ENCODE measurements at places on chromosomes 16 and 17. TPM values are rescaled to one million over a fixed set of nuclear protein-coding genes. Genes with fewer than 3 reads are reported as not detected.

DNA sequence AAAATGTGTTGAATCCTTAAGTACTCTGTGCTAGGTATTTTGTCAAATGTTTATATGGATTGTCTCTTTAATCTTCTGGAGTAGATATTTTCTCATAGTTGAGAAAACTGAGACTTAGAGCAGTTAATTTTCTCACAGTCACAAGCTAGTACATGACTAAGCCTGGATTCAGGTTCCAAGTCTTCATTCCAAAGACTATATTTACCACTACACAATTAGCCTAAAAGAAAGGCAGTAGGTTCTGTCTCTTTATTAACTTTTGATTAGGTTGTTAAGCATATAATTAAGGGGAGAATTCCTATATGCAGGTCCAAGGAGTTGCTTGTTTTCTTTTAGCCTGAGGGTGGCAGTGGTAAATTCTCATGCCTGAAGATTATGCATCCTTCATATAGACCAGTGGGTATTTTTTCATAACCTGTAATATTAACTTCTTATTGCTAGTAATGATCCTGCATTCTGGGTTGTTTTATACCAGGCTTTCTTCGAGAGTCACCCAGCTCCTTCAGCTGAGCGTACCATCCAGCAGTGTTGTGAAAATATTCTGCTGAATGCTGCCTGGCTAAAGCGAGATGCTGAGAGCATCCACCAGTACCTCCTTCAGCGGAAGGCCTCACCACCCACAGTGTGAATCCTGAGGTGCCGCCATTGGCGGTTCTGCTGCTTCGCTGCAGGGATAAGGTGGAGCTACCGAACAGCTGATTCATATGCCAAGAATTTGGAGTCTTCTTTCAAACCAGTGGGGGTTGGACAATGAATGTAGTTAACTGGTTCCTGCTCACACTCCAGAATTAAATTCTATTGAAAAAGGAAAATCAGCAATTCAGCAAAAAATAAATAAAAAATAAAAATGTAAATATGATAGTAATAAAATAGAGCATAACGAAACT is 28.2 kb upstream of the KPNB1 start:
- DNase-seq = peak; percentile 91
- H3K4me3 ChIP-seq = no peak overlapping the region
- peaks cover 16% of the 10 kb centered on the region for H3K36me3 ChIP-seq
- peaks cover 13% of the 10 kb centered on the region for H3K4me1 ChIP-seq

- H3K27ac ChIP-seq = no peak overlapping the region
- peak; percentile 10 for DNase-seq
- H3K27me3 ChIP-seq = no peaks in the 10 kb centered on the region
- H3K4me1 ChIP-seq = peaks cover 3% of the 10 kb centered on the region
Measured at GRCh38 chr17:3534881-3535252, 22.7 kb downstream of the TRPV3 start.

- H3K4me1 ChIP-seq = peaks cover 20% of the 10 kb centered on the region
- no peaks in the 10 kb centered on the region for H3K36me3 ChIP-seq
- no peak overlapping the region for H3K27ac ChIP-seq
Measured at GRCh38 chr16:20870122-20870820, 29.9 kb downstream of the DCUN1D3 start.

GRCh38 chr17:1914661-1915083 is 84.9 kb downstream of the RPA1 start:
- H3K4me1 ChIP-seq = no peaks in the 10 kb centered on the region
- H3K27me3 ChIP-seq = peaks cover 74% of the 10 kb centered on the region
- no peaks in the 10 kb centered on the region for H3K36me3 ChIP-seq
- no peak for DNase-seq
- no peak overlapping the region for H3K4me3 ChIP-seq

DNA sequence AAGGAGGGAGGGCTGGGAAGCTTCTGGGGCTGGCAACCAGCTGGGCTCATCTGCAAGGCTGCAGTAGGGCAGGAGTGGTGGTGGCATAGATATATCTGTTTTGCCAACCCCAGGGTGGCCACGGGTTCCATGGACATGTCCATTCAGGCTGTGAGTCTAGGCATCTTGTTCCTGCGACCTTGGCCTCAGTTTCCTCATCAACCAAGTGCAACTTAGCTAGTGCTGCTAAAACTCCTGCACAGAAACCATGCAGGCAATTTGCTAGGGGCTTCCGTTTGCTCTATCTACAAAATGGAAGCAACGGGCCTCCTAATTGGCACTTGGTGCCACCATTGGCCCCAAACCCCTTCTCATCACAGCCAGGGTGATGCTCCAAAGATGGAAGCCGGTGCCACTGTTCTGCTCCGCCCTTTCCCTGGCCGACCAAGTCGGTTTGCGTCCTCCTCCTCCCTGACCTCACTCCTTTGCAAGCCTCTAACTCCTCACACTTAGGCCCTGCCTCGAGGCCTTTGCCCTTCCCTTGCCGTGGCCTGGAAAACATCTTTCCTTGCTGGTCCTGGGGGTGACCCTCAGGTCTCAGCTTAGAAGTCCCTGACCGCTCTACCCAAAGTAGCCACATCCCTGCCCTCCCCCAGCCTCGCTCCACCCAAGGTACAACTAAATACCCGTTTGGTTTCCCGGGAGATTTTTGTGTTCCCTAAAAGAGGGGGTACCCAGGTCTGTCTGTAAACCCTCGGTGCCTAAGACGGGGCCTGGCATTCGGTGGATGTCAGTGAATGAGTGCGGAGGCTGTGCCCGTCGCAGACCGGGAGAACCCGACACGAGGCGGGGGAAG is 1.2 kb downstream of the SREBF1 start:
- peak overlapping the region; percentile 89 for H3K4me3 ChIP-seq
- H3K36me3 ChIP-seq = peaks cover 12% of the 10 kb centered on the region
- no peak for DNase-seq
- H3K27me3 ChIP-seq = no peaks in the 10 kb centered on the region

DNA sequence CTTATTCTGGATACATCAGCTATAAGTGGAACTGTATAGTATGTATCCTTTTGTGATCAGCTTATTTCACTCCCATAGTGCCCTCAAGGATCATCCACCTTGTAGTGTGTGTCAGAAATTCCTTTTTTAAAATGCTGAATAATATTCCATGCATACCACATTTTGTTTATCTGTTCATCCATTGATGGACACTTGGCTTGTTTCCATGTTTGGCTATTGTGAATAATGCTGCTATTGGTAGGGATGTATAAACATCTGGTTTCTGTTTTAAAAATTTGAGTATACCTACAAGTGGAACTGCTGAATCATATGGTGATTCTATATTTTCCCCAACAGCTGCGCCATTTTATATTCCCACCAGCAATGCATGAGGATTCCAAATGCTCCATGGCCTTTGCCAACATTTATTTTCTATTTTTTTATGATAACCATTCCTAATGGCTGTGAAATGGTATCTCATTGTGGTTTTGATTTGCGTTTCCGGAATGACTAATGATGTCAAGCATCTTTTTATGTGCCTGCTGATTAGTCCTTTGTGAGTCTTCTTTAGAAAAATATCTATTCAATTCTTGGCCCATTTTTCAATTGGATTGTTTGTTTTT is 11.6 kb downstream of the RCVRN start:
- no peak overlapping the region for H3K27ac ChIP-seq
- H3K4me1 ChIP-seq = no peaks in the 10 kb centered on the region
- DNase-seq = peak; percentile 42

GRCh38 chr17:50725769-50726655 is 6.6 kb downstream of the LUC7L3 start:
- no peak overlapping the region for H3K27ac ChIP-seq
- no peak for DNase-seq
- H3K4me1 ChIP-seq = peaks cover 10% of the 10 kb centered on the region

GRCh38 chr17:45315648-45316433 is 979 bp downstream of the MAP3K14 start:
- H3K36me3 ChIP-seq = 0 out of 2 replicates have a peak, but pooled peaks cover 2% of the 10 kb centered on the region
- H3K27ac ChIP-seq = peak overlapping the region; percentile 96
- H3K27me3 ChIP-seq = no peaks in the 10 kb centered on the region
- H3K4me3 ChIP-seq = peak overlapping the region; percentile 95
- no peak for DNase-seq
- peaks cover 49% of the 10 kb centered on the region for H3K4me1 ChIP-seq

DNA sequence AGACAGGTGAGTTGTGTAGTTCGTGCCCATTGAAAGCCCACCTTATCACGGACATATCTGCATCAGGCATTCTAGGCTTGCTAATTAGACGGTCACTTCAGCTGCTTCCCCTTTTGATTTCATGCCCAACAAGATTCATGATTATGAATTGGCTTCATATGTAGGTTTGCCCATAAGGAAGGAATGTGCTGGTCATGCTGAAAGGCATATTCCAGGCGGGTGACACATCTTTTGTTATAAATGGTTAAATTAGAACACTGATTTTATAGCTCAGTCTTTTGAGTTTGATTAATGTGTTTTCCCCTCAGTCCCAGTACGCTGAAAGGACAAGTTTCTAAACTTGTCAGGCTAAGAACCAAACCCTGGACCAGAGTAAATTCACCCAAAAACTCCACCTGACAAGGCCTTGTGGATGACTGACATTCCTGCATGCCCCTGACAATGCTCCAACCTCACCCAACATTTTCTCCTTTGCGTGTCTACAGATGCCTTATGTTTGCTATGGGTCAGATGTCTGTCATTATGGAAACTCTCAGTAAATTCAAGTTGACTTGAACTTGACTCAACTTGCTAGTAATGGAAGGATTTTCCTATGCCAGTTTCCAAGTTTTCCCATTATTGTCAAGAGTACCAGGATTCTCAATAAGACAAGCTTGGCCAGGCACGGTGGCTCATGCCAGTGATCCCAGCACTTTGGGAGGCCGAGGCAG is 421.9 kb downstream of the PMP22 start:
- H3K36me3 ChIP-seq = no peaks in the 10 kb centered on the region
- DNase-seq = no peak
- no peak overlapping the region for H3K4me3 ChIP-seq
- no peaks in the 10 kb centered on the region for H3K27me3 ChIP-seq
- peaks cover 13% of the 10 kb centered on the region for H3K4me1 ChIP-seq

- H3K36me3 ChIP-seq = peaks cover 25% of the 10 kb centered on the region
- peaks cover 5% of the 10 kb centered on the region for H3K4me1 ChIP-seq
- H3K27ac ChIP-seq = peak overlapping the region; percentile 99
- H3K4me3 ChIP-seq = peak overlapping the region; percentile 93
Measured at GRCh38 chr17:47650525-47651522, 1.1 kb downstream of the KPNB1 start.

GRCh38 chr17:60652454-60653247 is 25.0 kb upstream of the BCAS3 start:
- peaks cover 18% of the 10 kb centered on the region for H3K36me3 ChIP-seq
- H3K27me3 ChIP-seq = no peaks in the 10 kb centered on the region
- no peaks in the 10 kb centered on the region for H3K4me1 ChIP-seq
- no peak overlapping the region for H3K4me3 ChIP-seq

DNA sequence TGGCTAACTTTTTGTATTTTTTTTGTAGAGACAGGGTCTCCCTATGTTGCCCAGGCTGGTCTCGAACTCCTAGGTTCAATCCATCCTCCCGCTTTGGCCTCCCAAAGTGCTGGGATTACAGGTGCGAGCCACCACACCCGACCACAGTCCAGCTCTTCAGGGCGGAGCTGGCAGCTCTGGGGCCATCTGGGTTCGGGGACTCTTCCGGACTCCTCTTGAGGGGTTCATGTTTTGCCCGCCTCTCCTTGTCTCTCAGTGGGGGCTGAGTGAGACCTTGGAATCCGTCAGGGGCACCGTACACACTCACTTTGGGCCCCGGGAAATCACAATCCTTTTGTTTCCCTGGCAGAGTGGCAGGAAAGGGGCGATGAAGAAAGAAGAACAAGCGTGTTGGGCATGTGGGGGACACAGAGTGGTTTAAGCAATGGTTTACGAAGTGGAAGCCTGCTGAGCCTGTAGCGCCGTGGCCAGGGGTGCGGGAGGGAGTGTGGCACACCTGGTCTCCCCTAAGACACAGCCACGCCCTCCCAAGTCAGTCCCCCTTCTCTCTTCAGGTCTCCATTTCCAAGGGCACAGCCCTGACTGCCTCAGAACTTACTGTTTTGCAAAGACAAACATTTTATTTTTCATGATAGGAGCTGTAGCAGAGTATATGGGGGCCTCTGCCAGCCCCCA is 26.1 kb downstream of the TNS4 start:
- no peak overlapping the region for H3K4me3 ChIP-seq
- H3K27ac ChIP-seq = peak overlapping the region; percentile 40
- no peak for DNase-seq
- H3K27me3 ChIP-seq = no peaks in the 10 kb centered on the region

DNA sequence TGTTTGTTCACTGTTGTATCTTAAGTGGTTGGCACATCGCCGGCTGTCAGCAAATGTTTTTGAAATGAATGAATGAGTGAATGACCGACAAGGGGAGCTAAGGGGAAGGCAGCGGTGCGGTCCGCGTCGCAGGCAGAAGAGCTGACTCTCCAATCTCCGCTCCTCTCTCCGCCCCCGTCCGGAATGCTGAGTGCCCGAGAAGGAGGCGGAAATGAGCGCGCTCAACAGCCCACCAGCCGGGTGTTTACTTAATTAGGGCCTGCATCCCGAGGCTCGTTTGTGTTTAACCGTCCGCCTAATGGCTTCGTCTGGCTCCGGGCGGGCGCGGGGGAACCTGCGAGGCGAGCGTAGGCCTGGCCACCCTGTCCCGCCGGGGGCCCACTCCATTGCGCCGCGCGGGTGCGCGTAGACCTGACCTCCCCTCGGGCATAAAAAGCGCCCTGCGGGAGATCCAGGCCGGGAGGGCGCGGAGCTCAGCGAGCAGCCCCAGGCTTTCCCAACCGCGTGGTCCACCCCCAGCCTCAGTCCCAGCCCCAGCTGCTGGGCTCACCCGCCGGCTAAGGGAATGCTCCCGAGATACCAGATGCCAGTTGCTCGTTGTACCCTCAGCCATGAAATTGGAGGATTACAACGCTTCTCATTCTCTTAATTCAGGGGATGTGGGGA is 2.5 kb upstream of the CDH3 start:
- no peak overlapping the region for H3K27ac ChIP-seq
- H3K4me3 ChIP-seq = no peak overlapping the region
- no peak for DNase-seq
- no peaks in the 10 kb centered on the region for H3K36me3 ChIP-seq
- H3K27me3 ChIP-seq = peaks cover 48% of the 10 kb centered on the region
- H3K4me1 ChIP-seq = no peaks in the 10 kb centered on the region

- H3K36me3 ChIP-seq = peaks cover 8% of the 10 kb centered on the region
- H3K4me3 ChIP-seq = no peak overlapping the region
- DNase-seq = no peak
- H3K4me1 ChIP-seq = peaks cover 6% of the 10 kb centered on the region
- H3K27me3 ChIP-seq = no peaks in the 10 kb centered on the region
- H3K27ac ChIP-seq = no peak overlapping the region
Measured at GRCh38 chr17:80814491-80814890, 177.2 kb upstream of the CHMP6 start.

DNA sequence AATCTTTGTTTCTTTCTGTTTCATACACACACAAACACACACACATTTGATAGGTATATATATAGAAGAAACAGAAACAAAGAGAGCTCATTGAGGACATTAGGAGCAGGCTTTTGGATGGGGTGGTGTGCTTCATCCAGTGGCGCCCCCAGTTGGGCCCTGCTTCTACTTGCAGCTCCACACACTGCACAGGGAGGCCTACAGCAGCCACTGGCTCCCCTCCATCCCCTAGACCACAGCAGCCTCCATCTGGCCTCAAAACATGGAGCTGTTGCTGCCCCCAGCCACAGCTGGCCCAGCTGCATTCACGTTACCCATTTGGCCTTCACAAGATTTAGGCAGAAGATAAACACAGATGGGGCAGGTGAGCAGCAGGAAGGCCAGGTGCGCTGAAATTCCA is 33.1 kb upstream of the NF1 start:
- no peaks in the 10 kb centered on the region for H3K4me1 ChIP-seq
- H3K4me3 ChIP-seq = no peak overlapping the region
- no peaks in the 10 kb centered on the region for H3K36me3 ChIP-seq
- H3K27ac ChIP-seq = no peak overlapping the region
- no peak for DNase-seq

SLC47A2 gene
- polyA plus RNA-seq = not detected

SLX1A gene
- polyA plus RNA-seq = 35.1 TPM

RTN4RL1 gene
- polyA plus RNA-seq = 0.03 TPM

SMPD3 gene
- not detected for polyA plus RNA-seq

STAC2 gene
- 0.03 TPM for polyA plus RNA-seq

Data from IMR-90 (cell line).